Fibroblast of skin of right quadriceps (primary cell): ENCODE measurements at places on chromosomes 7 and 10.
A peak's percentile ranks its signal among the peaks of the same experiment; 100 is the strongest.

DNA sequence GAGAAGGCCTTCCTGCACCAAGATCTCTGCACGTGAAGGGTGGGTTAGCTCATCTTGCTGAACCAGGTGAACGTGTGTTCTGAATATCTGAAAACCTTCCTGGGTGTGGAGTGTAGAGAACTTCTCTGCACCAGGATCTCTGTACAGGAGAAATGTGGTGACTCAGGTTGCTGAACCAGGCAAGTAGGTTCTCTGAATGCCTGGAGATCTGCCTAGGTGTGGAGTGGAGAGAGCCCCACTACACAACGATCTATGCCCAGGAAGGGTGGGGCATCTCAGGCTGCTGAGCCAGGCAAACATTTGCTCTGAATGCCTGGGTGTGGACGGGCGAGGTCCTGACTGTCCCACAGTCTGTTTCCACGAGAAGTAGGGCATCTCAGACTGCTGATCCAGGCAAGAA is 1002.3 kb upstream of the KCND2 start:
- no peak for DNase-seq

DNA sequence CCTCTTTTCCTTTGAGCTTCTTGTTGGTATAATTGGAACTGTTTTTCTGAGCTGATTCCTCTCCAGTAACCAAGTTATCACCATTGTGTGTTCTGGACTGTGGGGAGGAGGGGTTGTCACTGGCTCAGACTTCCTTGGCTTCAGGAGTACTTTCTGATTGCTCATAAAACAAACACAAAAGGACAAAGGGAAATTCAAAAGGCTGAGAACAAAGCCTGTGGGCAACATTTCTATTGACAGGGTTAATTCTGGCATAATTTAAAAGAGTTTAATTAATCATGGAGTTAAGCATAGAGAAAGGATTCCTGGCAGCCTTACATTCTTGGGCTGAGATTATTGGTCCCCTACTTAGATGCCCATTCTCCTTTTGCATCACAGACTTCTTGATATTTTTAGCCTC is 222.9 kb upstream of the KMT2E start:
- no peak for DNase-seq

DNA sequence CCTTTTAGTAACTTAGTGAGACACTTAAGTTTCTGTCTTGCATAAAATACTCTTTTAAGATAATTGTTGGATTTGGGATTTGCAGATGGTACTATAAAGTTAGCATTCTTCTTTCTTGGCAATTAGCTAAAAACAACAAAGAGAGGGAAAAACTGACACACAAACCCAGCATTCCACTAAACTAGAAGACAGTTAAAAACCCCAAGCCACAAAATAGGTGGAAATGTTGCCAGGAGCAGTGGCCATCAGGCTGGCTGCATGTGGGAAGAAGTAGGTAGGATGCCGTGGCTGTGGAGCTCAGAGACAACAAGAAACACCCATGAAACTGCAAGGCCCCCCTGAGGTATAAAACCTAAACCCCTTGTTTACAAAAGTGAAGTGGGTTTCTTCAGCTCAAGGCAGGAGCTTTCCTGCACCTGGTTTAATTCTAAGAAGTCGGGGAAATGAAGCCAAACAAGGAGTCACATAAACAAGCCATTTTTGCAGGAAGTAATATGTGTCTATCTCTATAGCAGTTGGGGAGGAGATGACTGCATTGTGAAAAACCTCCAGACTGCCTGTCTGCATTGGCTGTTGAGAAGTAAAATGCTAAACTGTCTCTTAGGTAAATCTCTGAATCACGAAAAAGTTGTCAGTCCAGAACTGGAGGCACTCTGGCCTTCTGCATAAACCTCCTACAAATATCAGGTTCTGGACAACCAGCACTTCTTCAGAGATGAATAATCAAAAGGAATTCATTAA is 9.5 kb downstream of the RAB18 start:
- DNase-seq = peak; percentile 60

GRCh38 chr10:20207653-20208052 is 391.4 kb downstream of the PLXDC2 start:
- DNase-seq = no peak

- no peak for DNase-seq
Measured at GRCh38 chr10:123726381-123726780, 60.2 kb downstream of the GPR26 start.
